ENCODE measurements at places on chromosomes 6 and 20. TPM values are rescaled to one million over a fixed set of nuclear protein-coding genes. Genes with fewer than 3 reads are reported as not detected.

Gene TMEM74B
- not detected for total RNA-seq

Gene LYRM2
- total RNA-seq: 32.4 TPM

Gene FAM209B
- total RNA-seq: 2.7 TPM

Gene RAD21L1
- not detected for total RNA-seq

Gene RAMACL
- 0.22 TPM for total RNA-seq

Gene SLC29A1
- total RNA-seq: 33.5 TPM

Gene TBX18
- not detected for total RNA-seq

Gene DUSP15
- total RNA-seq: not detected

Gene RFX6
- not detected for total RNA-seq

Gene HS3ST5
- not detected for total RNA-seq

Gene ADRM1
- 123 TPM for total RNA-seq

Gene OR12D1
- total RNA-seq: not detected

Gene NOL4L
- 27.9 TPM for total RNA-seq

Gene PRSS16
- 0.54 TPM for total RNA-seq

Gene TMC2
- not detected for total RNA-seq

Gene C6orf118
- not detected for total RNA-seq

Gene FAM83C
- not detected for total RNA-seq
